ENCODE measurements at places on chromosomes 7 and 10. TPM values are rescaled to one million over a fixed set of nuclear protein-coding genes. Genes with fewer than 3 reads are reported as not detected.

The TMEM273 gene
- total RNA-seq = 6.8 TPM

The SNX13 gene
- 37.6 TPM for total RNA-seq

The PILRA gene
- total RNA-seq = 1.6 TPM

The SLC26A5 gene
- total RNA-seq = not detected

The SPDYE9 gene
- total RNA-seq = not detected

The GOT1 gene
- 27.1 TPM for total RNA-seq

The SERPINE1 gene
- total RNA-seq = 2.1 TPM

The OR2A42 gene
- total RNA-seq = under 0.01 TPM

The CYP3A4 gene
- total RNA-seq = not detected

The DNA2 gene
- total RNA-seq = 16.7 TPM

The PGAM2 gene
- 618 TPM for total RNA-seq

The LIPJ gene
- total RNA-seq = 0.52 TPM

The HEPACAM2 gene
- total RNA-seq = not detected

The KEL gene
- 3.1 TPM for total RNA-seq

The HOXA4 gene
- 2.1 TPM for total RNA-seq

The PAOX gene
- 7.3 TPM for total RNA-seq

The PCLO gene
- 0.52 TPM for total RNA-seq

The TMEM176A gene
- 11.0 TPM for total RNA-seq

The CPN1 gene
- total RNA-seq = not detected

The GIMAP7 gene
- total RNA-seq = 4.2 TPM

The SVOPL gene
- not detected for total RNA-seq

The C10orf67 gene
- under 0.01 TPM for total RNA-seq

The ATP6V0E2 gene
- total RNA-seq = 5.2 TPM

The OPALIN gene
- total RNA-seq = not detected

The MGAM2 gene
- under 0.01 TPM for total RNA-seq

The KCP gene
- under 0.01 TPM for total RNA-seq

The TACC2 gene
- 37.6 TPM for total RNA-seq

The ACSM6 gene
- total RNA-seq = not detected

The FMC1 gene
- 48.0 TPM for total RNA-seq

The SUN3 gene
- total RNA-seq = not detected

The MSMB gene
- total RNA-seq = not detected

The IMMP2L gene
- 15.7 TPM for total RNA-seq

The AGBL3 gene
- 4.2 TPM for total RNA-seq

The CDK1 gene
- 17.2 TPM for total RNA-seq

The ABCB4 gene
- under 0.01 TPM for total RNA-seq

The HYAL4 gene
- total RNA-seq = under 0.01 TPM

The ADGRA1 gene
- total RNA-seq = under 0.01 TPM

The FOXP2 gene
- 10.4 TPM for total RNA-seq

The MYL10 gene
- total RNA-seq = 8.4 TPM

The ADAM22 gene
- total RNA-seq = 9.9 TPM

The ITGA8 gene
- 9.4 TPM for total RNA-seq

The SPRN gene
- total RNA-seq = 0.52 TPM

The CYP2E1 gene
- total RNA-seq = 1.0 TPM

The ZC3HAV1L gene
- 16.7 TPM for total RNA-seq

The ACHE gene
- 36.0 TPM for total RNA-seq

The EMX2 gene
- total RNA-seq = 2.1 TPM

The PON1 gene
- not detected for total RNA-seq

The PALD1 gene
- total RNA-seq = 15.7 TPM

The CALML3 gene
- not detected for total RNA-seq

The NKX1-2 gene
- total RNA-seq = not detected

The NUTM2A gene
- total RNA-seq = 1.0 TPM

The WDR37 gene
- 12.5 TPM for total RNA-seq

The SEC31B gene
- total RNA-seq = 2.6 TPM

The NAT16 gene
- not detected for total RNA-seq

The NACAD gene
- total RNA-seq = 1.0 TPM

The HSPA14 gene
- total RNA-seq = 11.0 TPM

The OIT3 gene
- total RNA-seq = 10.4 TPM

The ACBD5 gene
- total RNA-seq = 15.7 TPM

All from skeletal muscle tissue (tissue), 5 donors.